Left ventricle myocardium inferior (tissue), 1 donor: ENCODE measurements at places on chromosomes 6 and 20. TPM values are rescaled to one million over a fixed set of nuclear protein-coding genes. Genes with fewer than 3 reads are reported as not detected.
A peak's percentile ranks its signal among the peaks of the same experiment; 100 is the strongest.

DNA sequence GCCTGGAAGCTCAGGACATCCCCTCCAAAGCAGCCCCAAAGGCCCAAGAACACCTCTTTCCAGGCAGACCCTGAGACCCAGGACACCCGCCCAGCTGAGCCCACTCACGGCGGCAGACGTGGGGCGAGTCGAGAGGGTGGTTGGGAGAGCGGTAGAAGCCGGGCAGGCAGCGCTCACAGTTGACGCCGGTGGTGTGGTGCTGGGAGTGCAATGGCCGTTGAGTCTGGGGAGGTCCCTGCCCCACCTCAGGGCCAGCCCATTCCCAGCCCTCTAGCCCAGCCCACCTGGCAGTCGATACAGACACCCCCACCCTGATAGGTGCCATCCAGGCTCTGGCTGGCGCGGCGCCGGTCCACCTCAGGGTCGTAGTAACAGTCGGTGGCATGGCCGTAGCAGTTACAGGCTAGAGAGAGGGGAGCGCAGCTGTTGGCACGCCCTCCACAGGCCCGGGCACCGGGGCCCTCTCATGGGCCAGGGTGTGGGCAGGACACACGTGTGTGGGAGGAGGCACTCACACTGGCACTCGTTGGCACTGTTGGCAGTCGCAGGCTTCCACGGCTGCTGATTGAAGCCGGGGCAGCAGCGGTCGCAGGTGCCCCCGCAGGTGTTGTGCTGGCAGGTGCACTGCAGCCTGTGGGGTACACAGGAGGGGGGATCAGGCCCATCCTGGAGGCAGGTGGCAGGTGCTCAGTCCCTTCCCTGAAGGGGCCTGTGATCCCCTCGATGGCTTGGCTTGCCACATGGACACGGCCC is 20.5 kb downstream of the LAMA5 start:
- no peaks in the 10 kb centered on the region for H3K27me3 ChIP-seq
- no peak overlapping the region for H3K4me3 ChIP-seq
- no peak for DNase-seq
- H3K27ac ChIP-seq, result no peak overlapping the region
- peaks cover 5% of the 10 kb centered on the region for H3K4me1 ChIP-seq

DNA sequence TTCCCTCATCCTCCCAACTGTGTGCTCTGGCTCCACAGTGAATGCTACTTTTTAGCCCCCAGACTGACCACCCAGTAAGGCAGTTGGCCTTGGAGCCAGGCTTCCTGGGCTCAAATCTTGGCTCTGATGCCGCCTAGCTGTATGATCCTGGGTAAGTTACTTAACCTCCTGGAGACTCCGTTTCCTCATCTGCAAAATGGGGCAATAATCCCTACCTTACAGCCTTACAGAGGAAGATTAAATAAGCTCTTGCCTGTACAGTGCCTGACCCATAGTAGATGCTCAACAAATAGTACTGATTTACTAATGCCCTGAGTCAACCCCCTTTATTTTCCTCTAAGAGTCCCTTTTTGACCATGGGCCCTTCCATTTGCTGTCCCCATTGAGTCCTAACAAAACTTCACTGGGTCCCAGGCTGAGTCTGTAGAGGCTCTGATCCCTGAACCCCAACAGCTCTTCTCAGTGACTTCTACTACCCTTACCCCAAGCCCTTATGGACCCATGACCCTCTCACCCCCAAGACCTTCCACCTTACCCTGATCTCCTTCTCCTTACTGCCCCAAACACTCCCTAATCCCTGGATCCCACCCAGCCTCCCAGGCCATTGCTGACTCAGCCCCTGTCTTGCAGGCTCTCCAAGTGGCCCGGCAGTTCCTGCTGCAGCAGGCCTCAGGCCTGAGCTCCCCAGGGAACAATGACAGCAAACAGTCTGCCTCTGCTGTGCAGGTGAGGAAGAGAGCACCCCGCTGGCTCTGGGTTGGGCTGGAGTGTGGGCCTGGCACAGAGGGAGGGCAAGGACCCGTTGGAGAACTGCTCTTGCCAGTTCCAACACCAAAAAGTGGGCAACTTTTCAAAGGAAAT is 31.4 kb downstream of the FOXP4 start:
- H3K27me3 ChIP-seq, result no peaks in the 10 kb centered on the region
- H3K4me3 ChIP-seq, result no peak overlapping the region
- no peak for DNase-seq
- peaks cover 55% of the 10 kb centered on the region for H3K4me1 ChIP-seq
- H3K36me3 ChIP-seq, result peaks cover 2% of the 10 kb centered on the region

- DNase-seq, result no peak
- no peak overlapping the region for H3K27ac ChIP-seq
- peaks cover 60% of the 10 kb centered on the region for H3K36me3 ChIP-seq
- H3K4me3 ChIP-seq, result no peak overlapping the region
Observed at GRCh38 chr20:47241345-47241781, 115.1 kb downstream of the ZMYND8 start.

Gene HSPA1L
- 2.2 TPM for total RNA-seq

DNA sequence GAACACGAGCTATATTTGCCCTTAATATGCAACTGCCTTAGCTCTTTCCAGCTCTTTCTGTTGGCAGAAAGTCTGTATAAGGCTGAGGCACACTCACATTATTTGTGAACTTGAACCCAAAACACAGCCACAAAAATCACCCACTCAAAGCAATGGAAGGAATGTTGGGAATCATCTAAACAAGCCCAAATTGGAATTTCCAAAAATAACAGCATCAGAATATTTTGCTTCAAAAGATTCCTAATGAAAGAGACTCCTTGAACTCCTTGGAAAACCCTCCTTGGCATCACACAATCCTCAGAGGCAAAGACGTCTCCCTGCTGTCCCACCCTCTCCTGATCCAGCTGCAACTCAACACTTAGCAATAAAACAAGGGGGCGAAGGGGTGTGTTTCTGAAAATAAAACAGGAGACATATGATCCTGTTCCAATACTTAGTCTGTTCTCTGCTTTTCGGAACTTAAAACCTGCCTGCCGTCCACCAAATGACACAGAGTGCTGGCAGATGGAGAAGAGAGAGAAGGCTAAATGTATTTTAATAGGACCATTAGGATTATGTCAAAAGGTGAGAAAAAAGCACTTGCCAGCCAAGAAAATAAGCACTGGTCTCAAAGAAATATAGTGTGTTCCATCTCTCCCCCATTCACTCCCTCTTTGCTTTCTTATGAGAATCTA is 320.7 kb upstream of the JARID2 start:
- H3K27me3 ChIP-seq, result no peaks in the 10 kb centered on the region
- no peak overlapping the region for H3K4me3 ChIP-seq
- H3K4me1 ChIP-seq, result peaks cover 26% of the 10 kb centered on the region
- no peak overlapping the region for H3K27ac ChIP-seq

GRCh38 chr6:17396256-17396655 is 2.9 kb downstream of the CAP2 start:
- H3K27me3 ChIP-seq, result peaks cover 3% of the 10 kb centered on the region
- no peaks in the 10 kb centered on the region for H3K36me3 ChIP-seq
- no peak for DNase-seq

- no peaks in the 10 kb centered on the region for H3K36me3 ChIP-seq
- peak; percentile 36 for DNase-seq
- peak overlapping the region; percentile 36 for H3K27ac ChIP-seq
- H3K4me1 ChIP-seq, result peaks cover 24% of the 10 kb centered on the region
- H3K4me3 ChIP-seq, result peak overlapping the region; percentile 38
Observed at GRCh38 chr6:17032988-17033634, 68.7 kb upstream of the STMND1 start.

Gene NKAIN4
- not detected for total RNA-seq

DNA sequence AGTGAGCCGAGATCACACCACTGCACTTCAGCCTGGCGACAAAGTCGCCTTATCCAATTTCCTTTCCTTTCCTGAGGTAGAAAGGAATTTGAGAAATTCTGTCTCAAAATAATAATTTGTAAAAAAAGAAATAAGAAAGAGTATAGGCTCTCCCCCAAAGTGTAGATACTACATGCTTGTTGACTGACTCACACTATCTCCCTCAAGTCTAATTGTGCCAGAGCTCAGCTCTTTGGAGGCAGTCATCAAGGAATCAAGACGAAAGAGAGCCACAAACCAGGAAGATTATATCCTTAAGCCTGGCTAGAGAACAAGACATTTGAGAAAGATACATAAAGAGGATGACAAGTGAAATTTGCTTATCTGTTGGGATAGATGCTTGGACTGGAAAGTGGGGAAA is 3.7 kb upstream of the FKBPL start:
- no peak overlapping the region for H3K27ac ChIP-seq
- H3K36me3 ChIP-seq, result no peaks in the 10 kb centered on the region
- peaks cover 7% of the 10 kb centered on the region for H3K27me3 ChIP-seq
- peaks cover 18% of the 10 kb centered on the region for H3K4me1 ChIP-seq

Gene SLC35D3
- 0.08 TPM for total RNA-seq

GRCh38 chr6:43954311-43955131 is 172.7 kb downstream of the MRPL14 start:
- peaks cover 18% of the 10 kb centered on the region for H3K4me1 ChIP-seq
- H3K4me3 ChIP-seq, result no peak overlapping the region
- peak overlapping the region; percentile 92 for H3K27ac ChIP-seq
- peak; percentile 80 for DNase-seq

- peak overlapping the region; percentile 90 for H3K27ac ChIP-seq
- no peak overlapping the region for H3K4me3 ChIP-seq
- peaks cover 79% of the 10 kb centered on the region for H3K4me1 ChIP-seq
- DNase-seq, result peak; percentile 65
- no peaks in the 10 kb centered on the region for H3K27me3 ChIP-seq
Observed at GRCh38 chr20:19783966-19784401, 25.9 kb downstream of the RIN2 start.

Gene PLAGL1
- total RNA-seq, result 10.5 TPM

Gene ZC3H12D
- total RNA-seq, result 0.25 TPM

DNA sequence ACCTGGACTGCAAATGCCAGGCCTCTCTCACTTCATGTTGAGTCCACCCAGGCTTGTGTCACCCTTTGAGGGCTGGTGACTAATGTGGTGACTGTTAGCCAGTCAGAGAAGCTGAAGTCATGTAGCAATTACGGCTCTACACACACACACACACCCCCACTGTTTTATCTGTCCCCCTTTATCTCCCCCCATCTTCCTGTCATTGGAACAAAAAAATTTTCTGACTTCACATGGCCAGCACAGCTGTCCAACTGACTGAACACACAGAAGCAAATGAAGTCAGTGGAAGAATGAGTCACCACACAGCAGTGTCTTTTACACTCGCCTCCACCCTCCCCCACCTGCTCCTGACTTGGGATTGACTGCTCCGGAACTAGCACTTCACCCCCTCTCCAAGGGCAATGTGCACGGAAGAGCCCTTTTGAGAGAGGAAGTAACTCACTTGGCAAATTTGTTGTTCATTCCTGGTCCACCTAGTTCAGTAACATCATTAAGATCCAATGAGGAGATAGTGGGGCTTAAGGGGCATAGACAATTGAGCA is 198.0 kb downstream of the RNF144B start:
- no peaks in the 10 kb centered on the region for H3K36me3 ChIP-seq
- H3K4me3 ChIP-seq, result no peak overlapping the region
- no peak overlapping the region for H3K27ac ChIP-seq
- no peaks in the 10 kb centered on the region for H3K4me1 ChIP-seq
- H3K27me3 ChIP-seq, result peaks cover 10% of the 10 kb centered on the region
- no peak for DNase-seq
